ENCODE measurements at places on chromosomes 3 and 15.
A peak's percentile ranks its signal among the peaks of the same experiment; 100 is the strongest.

- peak; percentile 58 for DNase-seq
These were observed 157.3 kb upstream of the CGNL1 start for GRCh38 chr15:57218826-57219576.

DNA sequence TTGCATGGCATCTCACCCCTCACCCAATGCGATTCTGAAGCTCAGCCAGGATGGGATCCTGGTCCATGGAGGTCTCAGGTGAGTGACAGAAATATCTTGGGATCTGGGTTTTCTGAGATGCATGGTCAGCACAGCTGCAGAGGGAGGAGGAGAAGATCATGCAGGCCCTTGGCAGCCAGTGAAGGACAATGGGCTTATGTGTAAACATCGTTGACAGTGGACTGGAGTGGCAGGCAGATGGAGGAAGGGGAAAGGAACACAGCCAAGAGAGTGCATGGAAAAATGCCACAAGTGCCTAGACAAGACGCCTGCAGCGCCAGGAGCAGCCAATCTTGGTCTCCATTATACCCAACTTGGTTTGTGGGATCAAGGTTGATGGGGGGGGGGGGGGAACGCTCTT is 347.9 kb downstream of the MCTP2 start:
- DNase-seq, result no peak

GRCh38 chr15:44501768-44502366 is 35.1 kb upstream of the EIF3J start:
- no peak for DNase-seq

- no peak for DNase-seq
These were observed 30.6 kb upstream of the LPP start for GRCh38 chr3:188123170-188123905.

- DNase-seq, result no peak
These were observed 173.8 kb downstream of the SMAD6 start for GRCh38 chr15:66875588-66876420.

- DNase-seq, result no peak
These were observed 286.3 kb downstream of the FAM43A start for GRCh38 chr3:194971965-194972364.

DNA sequence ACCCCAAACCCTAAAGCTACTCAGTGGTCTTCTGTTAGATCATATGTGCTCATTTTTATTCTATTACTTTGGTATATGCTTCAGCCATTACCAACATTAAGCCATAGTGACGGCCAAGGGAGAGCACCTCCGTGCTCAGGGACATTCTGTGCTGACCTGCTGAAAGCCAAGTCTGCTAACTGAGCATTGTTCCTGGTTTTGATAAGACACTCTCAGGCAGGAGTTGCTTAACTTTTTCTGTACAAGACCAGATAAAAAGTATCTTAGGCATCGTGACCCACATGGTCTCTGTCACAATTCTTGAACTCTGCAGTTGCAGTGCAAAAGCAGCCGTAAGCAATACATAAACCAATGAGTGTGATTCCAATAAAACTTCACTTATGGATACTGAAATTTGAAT is 100.6 kb downstream of the KLHL25 start:
- DNase-seq, result no peak

GRCh38 chr3:13548696-13549622 is at the start of gene FBLN2:
TSS of gene FBLN2 (plus strand) at chr3:13549125. CDS start at chr3:13570356, 21,231 bp downstream.
- peak; percentile 76 for DNase-seq

GRCh38 chr15:39935241-39935640 is 1.3 kb downstream of the EIF2AK4 start:
- no peak for DNase-seq

- no peak for DNase-seq
These were observed 18.1 kb downstream of the TRPM1 start for GRCh38 chr15:31083370-31083780.

DNA sequence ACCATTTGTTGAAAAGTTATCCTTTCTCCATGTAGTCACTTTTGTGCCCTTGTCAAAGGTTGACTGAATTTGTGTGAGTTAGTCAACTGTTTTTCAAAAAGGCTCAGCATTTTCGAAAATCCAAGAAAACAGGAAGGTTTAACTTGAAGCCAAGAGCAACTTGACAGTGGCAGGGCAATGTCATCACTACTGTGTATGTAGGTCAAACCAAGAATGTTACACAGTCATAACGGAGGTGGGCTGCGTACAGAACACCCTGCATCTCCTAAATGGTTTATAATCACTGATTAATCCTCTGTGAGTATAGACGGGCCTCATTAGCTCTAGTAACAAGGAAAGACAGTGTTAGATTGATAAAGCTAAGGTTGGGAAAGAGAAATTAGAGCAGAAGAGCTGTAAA is 1064.9 kb downstream of the FHIT start:
- no peak for DNase-seq

DNA sequence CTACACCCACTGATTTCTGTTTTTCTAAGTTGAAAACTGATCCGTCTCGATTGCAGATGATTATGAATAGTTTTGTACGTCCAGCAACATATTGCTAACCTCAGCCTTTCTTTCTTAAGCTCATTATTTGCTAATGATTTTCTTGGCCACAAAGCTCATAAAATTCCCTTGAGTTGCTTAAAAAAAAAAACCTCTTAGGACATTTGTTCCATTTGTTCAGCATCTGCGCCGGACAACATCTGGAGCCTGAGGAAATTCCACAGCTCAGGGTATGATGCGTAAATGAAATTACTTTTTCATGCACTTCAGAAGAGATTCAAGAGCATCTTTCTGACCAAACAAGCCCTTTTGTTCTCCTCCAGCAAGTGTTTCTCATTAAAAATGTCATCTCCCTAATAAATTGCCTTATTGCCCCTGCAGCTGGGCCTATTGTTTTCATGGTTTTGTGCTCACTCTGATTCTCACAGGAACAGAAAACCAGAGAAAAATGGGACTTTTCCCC is 249.1 kb upstream of the MCTP2 start:
- DNase-seq, result peak; percentile 81

DNA sequence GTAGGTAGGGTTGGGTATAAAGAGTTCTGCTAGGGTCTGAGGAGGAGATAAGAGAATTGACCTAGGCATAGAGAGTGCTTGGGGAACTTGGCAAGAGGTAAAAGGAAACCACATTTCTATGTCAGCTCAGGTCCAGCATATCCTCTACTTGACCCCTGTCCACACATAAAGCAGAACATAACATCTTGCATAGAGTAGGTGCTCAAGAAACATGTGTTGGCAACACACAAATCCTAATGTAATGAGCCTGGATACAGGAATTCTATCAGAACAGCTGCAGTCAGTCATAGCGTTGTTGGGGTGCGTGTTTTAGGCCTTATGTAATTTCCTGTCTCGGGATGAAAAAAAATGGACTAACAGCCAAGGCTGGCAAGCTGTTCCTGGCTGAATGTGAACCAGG is 35.0 kb upstream of the PLCL2 start:
- no peak for DNase-seq

DNA sequence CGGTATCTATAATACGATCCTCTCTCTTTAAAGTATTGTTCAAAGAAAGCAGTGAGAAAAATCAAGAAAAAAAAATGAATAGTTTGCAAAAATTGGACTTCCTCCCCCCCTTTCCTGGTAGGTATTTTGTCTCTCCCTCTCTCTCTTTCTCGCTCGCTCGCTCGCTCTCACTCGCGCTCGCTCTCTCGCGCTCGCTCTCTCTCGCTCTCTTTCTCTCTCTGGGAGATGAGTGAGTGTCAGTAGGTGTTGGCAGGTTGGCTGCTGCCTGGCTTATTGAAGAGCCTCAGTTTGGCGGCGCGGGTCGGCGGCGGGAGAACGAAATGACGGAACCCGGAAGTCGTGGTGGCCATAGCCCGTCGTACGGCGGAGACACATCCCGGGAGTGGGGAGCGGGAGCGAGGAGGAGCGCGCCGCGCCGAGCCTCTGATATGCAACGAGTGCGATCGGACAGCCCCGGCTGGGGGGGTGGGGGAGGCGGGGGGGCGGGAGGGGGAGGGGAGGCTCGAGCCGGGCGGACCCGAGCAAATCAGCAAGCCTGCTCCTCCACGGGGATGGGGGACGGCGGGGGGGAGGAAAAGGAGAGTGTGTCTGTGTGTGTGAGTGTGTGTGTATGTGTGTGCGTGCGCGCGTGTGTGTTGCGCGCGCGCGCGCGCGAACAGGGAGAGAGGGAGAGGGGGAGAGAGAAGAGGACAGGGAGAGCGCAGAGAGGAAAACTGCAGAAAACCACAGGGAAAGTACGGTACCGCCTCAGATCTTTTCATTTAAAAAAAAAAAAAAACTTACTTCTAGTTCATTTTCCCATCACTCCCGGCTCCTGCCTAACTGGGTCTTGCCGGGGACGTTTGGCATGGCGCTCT is at the start of gene MEIS2:
MEIS2 (minus strand) TSS at position 441 of the 857 bp plus-strand sequence. CDS start 1,083 bp downstream, outside the sequence.
- DNase-seq, result peak; percentile 97

GRCh38 chr15:26660241-26660640 is 112.6 kb downstream of the GABRB3 start:
- no peak for DNase-seq

DNA sequence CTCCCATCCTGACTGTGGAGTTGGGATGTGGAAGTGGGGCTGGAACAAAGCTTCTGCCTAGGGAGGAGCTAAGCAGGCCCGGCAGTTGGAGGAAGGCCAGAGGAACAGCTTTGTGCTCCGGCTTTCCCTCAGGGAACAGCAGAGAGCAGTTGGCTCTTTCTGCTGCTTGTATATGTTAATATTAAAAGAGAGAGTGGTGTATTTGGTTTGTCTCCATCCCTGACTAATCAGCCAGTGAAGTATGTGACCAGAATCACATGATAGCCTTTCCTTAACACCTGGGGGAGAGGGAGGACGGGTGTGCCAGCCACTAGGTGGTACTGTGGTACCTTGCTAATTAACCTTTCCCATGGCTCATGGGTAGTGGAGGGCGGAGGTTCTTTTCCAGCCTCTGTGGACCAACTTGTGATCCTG is 10.0 kb downstream of the EIF2B5 start:
- peak; percentile 81 for DNase-seq

DNA sequence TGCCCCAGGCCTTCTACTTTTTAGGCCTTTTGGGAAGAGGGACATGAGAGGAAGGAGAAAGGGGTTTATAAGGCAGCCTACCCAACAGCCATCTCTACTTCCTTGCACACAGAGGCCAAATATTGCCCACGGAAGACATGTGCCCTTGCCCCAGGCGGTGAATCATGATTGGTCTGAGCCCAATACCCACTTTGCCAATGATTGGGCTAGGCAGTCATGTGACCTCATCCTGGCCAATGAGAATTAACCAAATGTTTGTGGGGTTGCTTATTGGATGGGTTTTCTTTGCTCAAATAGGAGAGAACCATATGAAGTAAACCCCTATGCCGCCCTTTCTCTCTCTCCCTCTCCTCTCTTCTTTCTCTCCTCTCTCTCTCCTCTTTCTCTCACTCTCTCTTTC is 42.2 kb upstream of the ATP1B3 start:
- no peak for DNase-seq

- DNase-seq, result no peak
These were observed 9.9 kb downstream of the ZBED2 start for GRCh38 chr3:111585217-111585616.

- no peak for DNase-seq
These were observed 2.1 kb upstream of the PAQR5 start for GRCh38 chr15:69296606-69297005.

GRCh38 chr3:69764861-69765260 is 25.6 kb downstream of the MITF start:
- no peak for DNase-seq

- peak; percentile 65 for DNase-seq
These were observed 434.5 kb upstream of the RGMA start for GRCh38 chr15:93523481-93523880.

GRCh38 chr3:152269831-152270734 is 1.4 kb downstream of the MBNL1 start:
- peak; percentile 68 for DNase-seq

GRCh38 chr3:195873281-195873887 is 35.0 kb downstream of the TNK2 start:
- no peak for DNase-seq

- no peak for DNase-seq
These were observed 8.7 kb downstream of the PXK start for GRCh38 chr3:58341376-58341775.

- no peak for DNase-seq
These were observed 1449.0 kb downstream of the OTOL1 start for GRCh38 chr3:162945626-162946025.

DNA sequence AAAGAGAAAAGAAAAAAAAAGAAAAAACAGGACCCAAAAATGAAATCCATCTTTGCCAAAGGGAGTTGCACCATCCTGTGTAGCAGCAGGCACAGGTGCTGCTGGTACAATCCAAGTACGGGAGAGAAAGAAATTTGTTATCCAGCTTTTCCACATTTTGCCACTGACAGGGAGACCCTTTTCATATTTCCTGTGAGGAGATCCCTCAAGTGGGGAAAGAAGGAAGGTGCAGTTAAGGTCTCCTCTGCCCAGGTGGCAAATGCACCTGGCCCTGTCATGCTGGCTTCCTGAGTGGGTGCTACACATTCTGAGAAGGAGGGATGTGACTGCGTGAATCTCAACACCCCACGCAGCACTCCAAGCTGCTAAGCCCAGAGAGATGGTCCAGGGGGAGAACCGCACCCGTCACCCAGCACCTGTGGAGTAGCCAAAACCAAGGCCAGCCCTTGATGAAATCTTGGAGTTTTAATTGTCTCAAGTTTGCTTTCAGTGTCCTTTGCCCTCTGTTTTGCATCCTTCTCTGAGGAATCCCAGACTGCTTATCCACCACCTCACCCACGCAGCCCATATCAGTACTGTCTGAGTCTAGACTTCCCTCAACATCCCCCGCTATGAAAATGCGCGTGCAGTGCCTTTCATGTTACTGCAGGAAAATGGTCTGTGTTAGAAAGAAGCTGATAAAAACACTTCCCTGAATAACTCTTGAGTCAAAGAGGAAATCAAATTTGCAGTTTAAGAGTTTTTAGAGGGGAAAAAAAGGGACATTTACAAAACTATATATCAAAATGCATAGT is 141.9 kb upstream of the THBS1 start:
- DNase-seq, result no peak

DNA sequence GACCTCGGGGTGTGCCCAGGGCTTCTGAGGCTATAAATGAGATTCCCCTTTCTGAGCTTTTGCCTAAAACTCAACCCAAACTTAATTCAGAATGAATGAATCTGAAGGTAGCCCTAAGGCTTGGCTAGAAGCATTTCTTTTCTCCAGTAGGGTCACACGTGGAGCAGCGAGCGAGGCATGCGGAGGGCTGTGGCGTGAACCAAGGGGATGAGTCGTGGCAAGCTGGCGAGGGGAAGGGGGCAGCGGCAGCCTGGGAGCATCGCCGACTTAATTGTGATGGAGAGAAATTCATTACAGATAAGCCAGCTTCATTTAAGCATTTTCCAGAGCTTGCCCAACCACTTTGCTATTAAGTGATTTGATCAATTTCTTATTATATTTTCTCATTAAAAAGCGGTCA is 79.9 kb downstream of the CHSY1 start:
- DNase-seq, result no peak

DNA sequence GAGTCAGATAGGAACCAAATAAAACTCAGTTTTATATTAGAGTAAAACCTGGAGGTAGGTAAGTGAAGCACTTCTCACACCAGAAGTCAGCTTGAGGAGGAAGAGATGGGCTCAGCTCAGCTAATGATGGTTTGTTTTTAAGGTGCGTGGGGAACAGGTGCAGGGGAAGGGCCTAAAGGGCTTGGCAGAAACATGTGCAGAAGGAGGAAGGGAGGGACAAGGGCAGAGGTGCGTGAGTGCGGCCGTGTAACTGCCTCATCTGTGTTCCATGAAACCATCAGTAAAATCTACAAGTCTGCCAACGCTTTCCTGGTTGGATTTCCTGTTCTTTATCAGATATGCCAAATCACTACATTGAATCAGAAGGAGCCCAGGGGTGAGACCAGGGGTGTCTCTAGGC is 19.9 kb downstream of the FYCO1 start:
- DNase-seq, result no peak

- DNase-seq, result no peak
These were observed 192.5 kb downstream of the SHOX2 start for GRCh38 chr3:157913741-157914150.

GRCh38 chr3:127849368-127849767 is 27.1 kb upstream of the MGLL start:
- DNase-seq, result no peak
